ENCODE measurements at places on chromosomes 7 and 10.
A peak's percentile ranks its signal among the peaks of the same experiment; 100 is the strongest.

- DNase-seq, result no peak
These were observed 151.7 kb downstream of the ARHGAP21 start for GRCh38 chr10:24571870-24572450.

DNA sequence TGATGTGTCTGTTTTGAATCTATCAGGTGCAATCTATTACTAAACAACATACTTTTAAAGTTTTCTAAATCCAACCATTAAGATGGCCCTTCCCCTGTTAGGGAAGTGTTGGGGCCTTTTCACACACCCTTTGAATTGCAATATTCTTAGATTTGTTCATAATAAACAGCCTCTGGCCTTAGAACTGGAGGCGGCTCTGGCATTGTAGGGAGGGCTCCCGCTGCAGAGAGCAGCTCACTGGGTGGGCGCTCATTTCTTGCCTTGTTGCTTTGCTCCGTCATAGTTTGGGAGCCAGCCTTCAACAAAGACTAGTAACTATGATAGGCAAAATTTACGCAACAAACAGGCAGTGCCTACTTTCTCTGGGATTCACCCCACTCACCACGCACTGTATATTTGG, 4.2 kb upstream of the HOXA10 start:
- DNase-seq, result no peak

DNA sequence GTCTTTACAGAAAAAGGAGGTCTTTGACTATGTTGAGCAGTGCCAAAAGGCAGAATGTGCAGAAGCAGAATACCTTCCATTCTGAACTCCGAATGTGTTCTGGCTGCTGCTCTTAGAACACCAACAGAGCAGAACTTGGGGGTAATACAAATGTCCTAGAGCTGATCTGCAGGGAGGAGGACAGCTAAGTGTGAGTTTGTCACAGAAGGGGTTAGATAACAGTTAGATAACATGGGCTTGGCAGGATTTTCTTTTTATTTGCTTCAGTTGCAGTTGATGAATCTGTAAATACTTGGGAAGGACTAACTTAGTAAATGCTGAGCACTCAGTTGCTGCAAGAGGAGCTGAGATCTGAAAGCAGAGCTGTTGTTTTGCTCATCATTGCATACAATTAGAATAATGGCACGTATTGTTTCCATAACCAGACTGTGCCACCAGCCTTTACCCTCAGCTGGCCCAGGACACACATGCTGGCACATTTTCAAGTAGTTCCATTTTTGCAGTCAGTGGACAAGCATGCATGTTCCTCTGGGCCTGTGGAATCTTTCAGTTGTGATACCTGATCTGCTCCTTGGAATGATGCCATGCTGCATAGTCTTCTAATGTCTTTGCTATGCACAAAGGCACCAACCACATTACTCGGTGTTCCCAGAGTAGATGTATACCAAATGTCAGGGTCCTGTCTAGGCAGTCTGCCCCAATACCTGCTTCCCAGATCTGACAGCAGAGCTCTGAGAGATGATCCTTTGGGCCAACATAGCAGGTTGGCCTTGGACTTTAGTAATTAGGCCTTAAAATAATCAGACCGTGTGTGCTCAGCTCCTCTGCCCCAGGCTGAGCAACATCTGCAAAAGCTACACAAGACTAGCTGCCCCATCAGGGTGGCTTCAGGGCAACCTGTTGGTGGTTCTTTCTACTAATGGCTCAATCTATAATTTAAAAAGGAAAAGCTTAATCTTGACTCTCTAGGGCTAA, 55.7 kb downstream of the GSDME start:
- DNase-seq, result peak; percentile 61

GRCh38 chr7:133776266-133776665, 350.9 kb upstream of the LRGUK start:
- DNase-seq, result no peak

Measured in A172 (cell line).